ENCODE measurements at places on chromosomes 16 and 17.

DNA sequence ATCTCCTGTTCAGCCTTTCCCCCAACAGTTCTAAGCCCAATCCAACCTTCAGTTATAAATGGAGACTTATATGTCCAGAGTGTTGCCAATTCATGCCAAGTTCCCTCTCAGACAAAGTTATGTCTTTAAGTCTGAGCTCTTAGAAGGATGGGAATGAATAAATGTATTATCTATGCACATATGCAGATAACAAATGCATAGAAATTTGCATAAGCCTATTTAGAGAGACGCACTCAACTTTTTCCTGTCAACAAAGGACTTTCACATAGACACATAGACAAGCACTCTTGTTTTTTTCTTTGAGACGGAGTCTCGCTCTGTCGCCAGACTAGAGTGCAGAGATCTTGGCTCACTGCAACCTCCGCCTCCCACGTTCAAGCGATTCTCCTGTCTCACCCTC lies 95.1 kb downstream of the SOX9 start:
- DNase-seq = no peak

- no peak for DNase-seq
Observed at GRCh38 chr17:74892974-74893911, at the start of gene FADS6. Gene FADS6 (minus strand): TSS chr17:74893633. CDS start chr17:74893595, 38 bp downstream.

DNA sequence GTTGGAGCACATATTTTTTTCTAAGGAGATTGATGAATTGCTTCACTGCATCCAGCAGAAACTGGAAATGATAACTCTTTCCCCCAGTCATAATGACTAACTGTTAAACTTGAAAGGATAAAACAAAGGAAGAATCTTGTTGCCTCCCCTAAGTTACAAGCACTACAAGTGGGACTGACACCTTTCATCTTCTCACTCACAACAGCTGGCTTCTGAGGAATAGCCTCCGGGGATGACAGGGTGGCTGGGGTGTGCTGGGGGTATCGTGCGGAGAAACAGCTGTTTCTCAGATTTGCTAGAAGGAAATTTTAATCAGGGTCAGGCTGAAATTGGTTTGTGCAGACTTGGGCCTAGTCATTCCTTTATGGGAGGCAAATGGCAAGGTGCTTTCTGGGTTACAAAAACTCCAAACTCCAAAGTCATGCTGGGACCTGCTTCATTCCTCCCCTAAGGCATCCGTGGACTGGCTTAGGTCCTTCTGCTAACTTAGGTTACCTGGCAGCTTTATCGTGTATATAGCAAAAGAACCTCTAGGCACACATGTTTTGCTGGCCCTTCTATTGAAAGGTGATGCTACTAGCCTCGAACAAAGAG lies 557.2 kb downstream of the TOX3 start:
- DNase-seq = no peak

- no peak for DNase-seq
Observed at GRCh38 chr17:27417596-27418365, 38.5 kb upstream of the KSR1 start.
